Muscle of arm (tissue), 14 donors: ENCODE measurements at places on chromosomes 11 and 22.

GRCh38 chr11:65261591-65262380, at the start of gene POLA2:
Gene POLA2, plus strand, starts transcription at chr11:65261962. Its CDS starts 331 bp downstream, at chr11:65262293.
- DNase-seq, result peak; percentile 98

DNA sequence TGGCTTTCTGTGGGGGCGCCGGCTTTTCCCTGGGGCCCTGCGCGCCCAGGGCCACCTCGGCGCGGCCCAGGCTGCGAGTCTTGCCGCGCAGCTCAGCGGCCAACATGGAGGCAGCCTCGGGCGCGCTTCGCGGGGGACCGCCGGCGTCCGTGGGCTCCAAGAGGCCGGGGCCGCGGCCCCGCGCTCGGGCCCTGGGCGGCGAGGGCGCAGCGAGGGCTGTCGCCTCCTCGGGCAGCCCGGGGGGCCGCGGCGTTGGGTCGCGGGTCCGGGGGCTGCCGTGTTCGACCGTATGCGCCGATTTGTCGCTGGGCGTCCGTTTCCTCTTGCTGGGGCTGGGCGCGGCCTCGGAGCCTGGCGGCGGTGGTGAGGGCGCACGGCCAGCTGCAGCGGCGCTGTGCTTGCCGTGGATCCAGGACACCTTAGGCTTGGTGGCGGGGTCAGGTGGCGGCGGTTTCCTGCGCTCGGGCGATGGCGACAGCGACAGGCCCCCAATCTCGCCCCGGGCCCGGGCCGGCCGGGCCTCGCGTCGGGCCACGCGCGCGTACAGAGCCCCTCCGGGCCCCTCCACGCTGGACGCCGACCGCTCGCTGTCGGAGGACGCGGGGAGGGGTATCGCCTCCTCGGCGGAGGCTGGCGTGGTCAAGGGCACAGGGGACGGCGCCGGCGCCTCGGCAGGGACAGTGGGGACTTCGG, 11.9 kb downstream of the SCARF2 start:
- DNase-seq, result no peak

GRCh38 chr11:92048415-92048814, 176.2 kb upstream of the FAT3 start:
- no peak for DNase-seq

DNA sequence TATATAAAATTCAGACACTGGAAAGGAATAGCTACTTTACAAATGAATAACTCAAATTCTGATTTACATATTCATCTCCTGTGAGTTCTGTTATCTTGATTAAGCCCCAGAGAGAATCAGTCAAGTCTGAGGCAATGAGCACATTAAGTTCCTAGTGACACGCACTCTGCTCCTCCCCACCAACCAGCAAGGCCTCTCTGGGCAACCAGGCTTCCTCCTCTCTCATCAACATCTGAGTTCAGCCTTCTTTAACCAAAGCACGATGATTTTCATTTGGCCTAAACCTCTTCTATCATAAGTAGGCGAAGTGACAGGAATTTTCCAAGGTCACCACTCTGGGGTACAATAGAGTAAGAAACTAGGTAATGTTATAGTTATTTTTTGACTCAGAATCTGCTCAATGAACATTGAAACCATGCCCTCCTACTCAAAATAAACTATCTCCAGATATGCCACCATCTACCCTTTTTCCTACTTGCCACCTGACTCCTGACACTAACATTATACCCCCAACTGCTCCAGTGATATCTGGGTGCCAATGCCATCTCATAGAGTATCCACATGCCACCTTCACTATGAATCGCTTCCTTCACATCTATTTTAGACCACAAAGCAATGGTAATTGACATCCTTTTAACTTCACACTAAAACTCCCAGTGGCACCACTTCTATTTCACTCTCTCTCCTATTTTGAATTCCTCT, 114.8 kb downstream of the FAM76B start:
- DNase-seq, result no peak
